ENCODE measurements at places on chromosomes 1 and 21.

GRCh38 chr21:42775891-42776290 lies 103.4 kb downstream of the WDR4 start:
- DNase-seq = no peak

GRCh38 chr1:47501069-47501468 lies 63.2 kb downstream of the FOXD2 start:
- no peak for DNase-seq

DNA sequence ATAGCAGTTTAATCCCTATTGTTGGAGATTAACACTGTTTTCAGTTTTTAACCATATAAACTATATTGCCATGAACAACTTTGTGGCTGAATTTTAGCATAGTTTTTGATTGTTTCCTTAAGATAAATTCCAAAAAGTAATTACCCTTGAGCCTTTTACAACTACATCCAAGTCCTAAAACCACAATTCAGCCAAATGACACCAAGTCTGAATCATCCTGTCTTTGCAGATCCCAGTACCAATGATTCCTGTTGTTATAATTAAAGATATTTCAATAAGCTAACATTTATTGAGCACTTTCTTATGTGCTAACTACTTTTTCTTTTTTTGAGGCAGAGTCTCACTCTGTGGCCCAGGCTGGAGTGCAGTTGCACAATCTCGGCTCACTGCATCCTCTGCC lies 35.6 kb downstream of the IL23R start:
- DNase-seq = no peak

- DNase-seq = peak; percentile 36
Measured at GRCh38 chr1:115052454-115053083, 22.9 kb downstream of the TSHB start.

Measured in stimulated activated CD4-positive, alpha-beta T cell treated with anti-CD3 and anti-CD28 coated beads, Interleukin-12 subunit alpha, Interleukin-12 subunit beta, amount 100 ng/mL, for 4 hours (primary cell).